ENCODE measurements at places on chromosomes 1 and 21.

GRCh38 chr21:37101384-37101783 lies 28.3 kb downstream of the TTC3 start:
- DNase-seq, result no peak

- DNase-seq, result no peak
Observed at GRCh38 chr1:226938903-226939437, 1.1 kb upstream of the COQ8A start.

GRCh38 chr1:201149400-201149799 lies 4.9 kb downstream of the TMEM9 start:
- DNase-seq, result no peak

GRCh38 chr1:158933621-158934020 lies 2.3 kb downstream of the PYHIN1 start:
- no peak for DNase-seq

DNA sequence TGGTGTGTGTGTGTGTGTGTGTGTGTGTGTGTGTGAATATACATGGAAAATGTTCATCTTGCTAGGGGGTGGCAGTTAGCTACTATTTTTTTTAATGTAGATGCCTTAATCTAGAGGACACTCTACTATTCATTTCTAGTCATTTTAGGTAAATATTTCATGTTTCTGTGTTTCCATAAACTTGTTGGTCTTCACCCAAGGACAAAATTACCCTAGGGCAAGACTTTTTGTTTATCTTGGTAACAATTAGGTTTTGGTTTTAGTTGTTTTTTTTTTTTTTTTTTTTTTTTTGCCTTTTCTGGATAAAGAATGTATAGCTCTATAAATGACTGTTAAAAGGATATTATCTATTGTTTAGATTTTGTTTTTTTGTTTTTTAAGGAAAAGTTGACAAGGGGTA lies 32.2 kb downstream of the CLEC20A start:
- no peak for DNase-seq

DNA sequence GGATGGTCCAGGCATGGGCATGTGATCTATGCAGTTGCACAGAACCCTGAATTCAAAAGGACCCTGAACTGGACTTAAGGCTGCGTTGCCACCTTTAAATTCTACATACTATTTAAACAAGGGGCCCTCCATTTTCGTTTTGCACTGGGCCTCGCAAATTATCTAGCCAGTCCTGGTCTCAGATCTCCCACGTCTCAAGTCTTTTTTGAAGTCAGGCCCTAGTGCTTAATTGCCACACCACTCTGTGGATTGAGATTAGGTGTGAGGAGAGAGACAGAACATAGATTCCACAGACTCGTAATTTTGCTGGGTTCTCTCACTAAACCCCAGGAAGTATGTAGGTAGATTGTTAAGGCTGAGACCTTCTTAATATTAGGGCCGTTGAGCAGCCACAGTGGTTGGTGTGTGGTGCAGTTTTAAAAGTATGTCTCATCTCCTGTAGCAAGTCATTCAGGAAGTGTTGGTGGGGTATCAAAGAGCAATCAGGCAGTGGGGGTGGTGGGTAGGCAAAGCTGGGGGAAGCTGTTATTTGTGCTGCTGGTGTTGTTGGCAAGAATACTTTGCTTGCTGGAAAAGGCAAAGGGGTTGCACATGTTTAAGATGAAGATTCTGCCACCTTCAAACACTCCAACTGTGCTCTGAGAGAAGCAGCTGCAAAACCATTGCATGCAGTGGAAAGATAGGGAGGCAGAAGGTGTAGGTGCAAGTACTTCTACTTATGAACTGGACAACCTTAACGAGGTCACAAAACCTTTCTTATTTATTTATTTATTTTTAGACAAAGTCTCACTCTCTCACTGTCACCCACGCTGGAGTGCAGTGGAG lies 11.2 kb downstream of the CD84 start:
- DNase-seq, result peak; percentile 59

- no peak for DNase-seq
Observed at GRCh38 chr1:11833497-11833896, 14.1 kb downstream of the NPPA start.

GRCh38 chr1:83761167-83762038 lies 237.5 kb downstream of the TTLL7 start:
- DNase-seq, result no peak

DNA sequence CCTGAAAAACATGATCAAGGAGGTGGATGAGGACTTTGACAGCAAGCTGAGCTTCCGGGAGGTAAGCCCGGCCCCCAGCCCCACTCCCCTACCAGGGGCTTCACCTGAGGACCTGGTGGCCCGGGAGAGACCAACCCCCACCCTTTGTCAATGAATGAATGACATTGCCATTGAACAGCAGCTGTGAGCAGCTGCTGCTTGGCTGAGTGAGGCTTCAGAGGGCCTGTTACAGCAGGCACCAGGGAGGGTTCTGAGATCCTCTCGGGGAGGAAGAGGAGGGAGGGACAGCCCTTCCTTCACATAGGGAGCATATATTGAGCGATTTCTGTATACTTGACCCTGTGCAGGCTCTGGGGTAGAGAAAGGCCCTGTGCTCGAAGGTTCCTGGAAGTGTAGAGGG lies 12.3 kb upstream of the CTRC start:
- no peak for DNase-seq

DNA sequence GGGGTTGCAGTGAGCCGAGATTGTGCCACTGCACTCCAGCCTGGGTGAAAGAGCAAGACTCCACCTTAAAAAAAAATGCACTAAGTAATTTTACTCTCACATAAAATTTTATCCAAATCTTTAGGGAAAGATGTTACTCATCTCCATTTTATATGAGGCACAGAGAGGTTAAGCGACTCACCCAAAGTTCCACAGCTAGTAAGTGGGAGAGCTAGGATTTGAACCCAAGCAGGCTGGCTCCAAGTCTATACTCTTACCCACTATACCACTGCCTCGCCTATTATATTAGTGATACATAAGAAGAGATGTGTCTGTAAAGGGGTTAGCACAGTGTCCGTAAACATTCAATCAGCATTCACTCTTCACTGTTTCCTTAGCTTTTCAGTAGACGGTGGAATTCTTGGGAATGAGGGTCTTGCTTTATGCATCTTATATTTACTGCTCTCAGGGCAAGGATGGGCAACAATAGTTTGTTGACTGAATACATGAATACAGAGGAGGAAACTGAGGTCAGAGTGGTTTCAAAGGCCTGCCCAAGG lies 15.1 kb downstream of the LDLRAD2 start:
- no peak for DNase-seq

- DNase-seq, result no peak
Observed at GRCh38 chr21:18759751-18760161, 356.2 kb upstream of the TMPRSS15 start.

- no peak for DNase-seq
Observed at GRCh38 chr1:7470904-7471638, 300.0 kb upstream of the VAMP3 start.

- no peak for DNase-seq
Observed at GRCh38 chr1:163347106-163347505, 25.4 kb downstream of the NUF2 start.

DNA sequence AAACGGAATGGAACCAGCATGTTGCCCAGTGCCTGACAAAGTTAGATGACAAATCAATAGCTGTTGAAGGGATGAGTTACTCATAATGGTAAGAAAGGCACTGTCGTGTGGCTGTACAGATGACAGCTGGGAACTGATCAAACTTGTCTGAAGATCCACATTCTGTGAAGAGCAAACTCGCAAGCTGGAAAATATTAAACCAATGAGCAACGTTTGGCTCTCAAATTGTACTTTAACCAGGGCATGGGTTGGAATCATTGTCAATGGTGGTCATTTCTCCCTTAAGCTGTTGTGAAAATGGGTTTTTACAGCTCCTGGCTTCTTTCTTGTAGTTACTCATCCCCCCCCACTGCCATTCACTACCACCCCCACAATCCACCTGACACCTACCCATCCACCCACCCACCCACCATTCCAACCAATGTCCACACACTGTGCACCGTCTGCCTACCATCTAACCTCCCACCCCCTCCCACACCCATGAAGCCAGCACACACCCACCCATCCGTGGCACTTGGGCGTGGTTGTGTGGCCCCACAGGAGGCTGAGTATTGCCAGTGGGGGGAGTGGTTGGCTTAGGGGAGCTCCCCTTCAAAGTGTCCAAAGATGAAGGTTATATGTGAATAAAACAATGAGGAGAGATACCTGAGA lies 46.7 kb downstream of the CLDN14 start:
- no peak for DNase-seq

- DNase-seq, result no peak
Observed at GRCh38 chr1:220785166-220786056, 1.3 kb upstream of the MTARC1 start.

DNA sequence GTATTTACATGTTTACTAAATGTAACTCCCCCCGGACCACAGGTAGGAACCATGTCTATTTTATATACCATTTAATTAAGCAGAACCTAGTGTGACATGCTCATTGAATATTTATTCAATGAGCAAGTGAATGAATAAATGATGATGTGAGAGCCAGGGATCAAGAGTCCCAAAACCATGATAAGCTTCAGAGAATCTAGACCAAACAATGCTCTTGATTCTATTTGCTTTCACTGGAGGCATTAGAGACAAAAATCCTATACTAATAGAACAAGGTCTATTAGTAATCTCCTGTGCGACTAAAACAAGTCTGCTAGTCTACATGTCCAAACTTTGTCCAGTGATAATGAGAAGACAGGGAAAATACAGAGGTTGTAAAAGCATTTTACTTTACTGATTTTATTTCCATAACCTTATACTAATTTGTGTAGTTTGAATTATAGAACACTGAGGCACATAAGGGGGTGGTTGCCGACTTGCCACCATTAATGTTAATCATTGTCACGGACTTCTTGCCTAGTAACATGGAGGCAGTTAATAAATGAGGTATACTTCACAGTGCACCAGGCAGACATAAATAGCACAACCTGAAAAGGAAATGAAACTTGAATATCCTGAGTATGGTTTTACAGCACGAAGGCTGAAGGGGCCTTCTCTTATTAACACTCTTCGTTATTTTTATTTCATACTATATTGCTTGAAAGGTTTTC lies 69.8 kb downstream of the TBX15 start:
- DNase-seq, result no peak

DNA sequence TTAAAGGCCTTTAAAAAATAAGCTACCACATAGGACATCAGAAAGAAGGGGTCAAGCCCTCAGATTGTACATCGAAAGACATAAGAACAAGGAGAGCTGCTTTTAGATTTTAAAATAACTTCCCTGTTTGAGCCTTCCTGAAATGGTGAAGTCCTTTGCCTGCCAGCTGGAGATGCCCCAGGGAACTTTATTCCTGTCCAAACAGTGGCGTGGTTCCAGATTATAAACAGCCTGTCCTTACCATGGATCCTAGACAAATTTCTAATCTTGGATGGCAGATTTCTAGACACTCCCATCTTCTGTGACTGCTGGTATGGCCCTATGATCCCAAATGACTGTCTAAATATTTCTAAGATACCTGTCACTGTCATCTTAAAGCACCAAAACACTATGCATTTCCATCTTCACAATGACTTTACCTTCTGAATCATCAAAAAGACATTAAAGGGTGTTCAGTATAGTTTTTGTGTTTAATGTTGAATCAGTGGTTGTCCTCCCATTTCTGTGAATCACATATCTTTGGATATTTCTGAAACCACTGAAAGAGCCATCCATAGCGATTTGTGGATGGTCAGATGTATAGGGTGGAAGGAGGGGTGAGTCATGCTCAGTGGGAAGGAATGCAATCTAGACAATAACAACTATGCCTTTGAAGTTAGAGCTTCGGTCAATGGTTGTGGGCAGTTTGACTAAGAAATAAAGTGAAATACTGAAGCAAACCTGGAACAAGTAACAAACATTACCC lies 23.2 kb downstream of the ILDR2 start:
- DNase-seq, result no peak

GRCh38 chr1:39984951-39985350 lies 30.0 kb downstream of the MFSD2A start:
- no peak for DNase-seq

DNA sequence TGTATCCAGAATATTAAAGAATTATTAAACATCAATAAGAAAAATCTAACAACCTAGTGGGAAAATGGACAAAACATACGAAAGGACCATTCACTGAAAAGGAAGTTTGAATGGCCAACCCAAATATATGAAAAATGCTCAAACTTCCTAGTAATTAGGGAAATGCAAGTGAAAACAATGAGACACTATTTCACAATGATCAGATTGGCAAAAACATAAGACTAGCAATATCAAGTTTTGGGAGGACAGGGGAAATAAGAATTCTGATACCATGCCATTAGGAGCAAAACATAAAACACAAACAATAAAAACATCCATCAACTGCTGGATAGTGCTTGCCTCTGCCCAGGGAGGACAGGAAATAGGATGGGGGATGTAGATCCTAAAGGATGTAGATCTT lies 14.3 kb downstream of the XCL2 start:
- DNase-seq, result no peak

GRCh38 chr1:93842750-93843500 lies 36.1 kb downstream of the DNTTIP2 start:
- DNase-seq, result no peak

DNA sequence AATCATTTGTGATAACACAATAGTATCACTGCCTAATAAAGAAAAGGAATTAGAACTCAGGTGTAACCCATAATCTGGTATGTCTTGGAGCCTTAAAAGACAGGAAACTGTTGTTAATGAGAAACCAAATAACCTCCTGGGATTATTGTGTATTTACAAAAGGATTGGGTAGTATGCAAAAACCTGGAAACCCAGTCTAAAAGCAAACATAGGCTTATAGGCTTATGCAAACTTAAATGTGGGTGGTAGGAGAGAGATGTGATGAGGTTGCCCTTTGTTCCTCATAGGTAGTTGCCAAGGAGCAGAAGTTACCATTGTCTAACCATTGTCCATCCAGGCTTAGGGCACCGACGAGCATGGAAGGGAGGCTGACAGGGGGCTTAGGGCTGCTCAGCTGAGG lies 165.8 kb downstream of the AK5 start:
- DNase-seq, result no peak

- no peak for DNase-seq
Observed at GRCh38 chr1:25700144-25700523, 83.5 kb downstream of the MAN1C1 start.

GRCh38 chr1:24578846-24579245 lies 23.0 kb downstream of the NCMAP start:
- no peak for DNase-seq

DNA sequence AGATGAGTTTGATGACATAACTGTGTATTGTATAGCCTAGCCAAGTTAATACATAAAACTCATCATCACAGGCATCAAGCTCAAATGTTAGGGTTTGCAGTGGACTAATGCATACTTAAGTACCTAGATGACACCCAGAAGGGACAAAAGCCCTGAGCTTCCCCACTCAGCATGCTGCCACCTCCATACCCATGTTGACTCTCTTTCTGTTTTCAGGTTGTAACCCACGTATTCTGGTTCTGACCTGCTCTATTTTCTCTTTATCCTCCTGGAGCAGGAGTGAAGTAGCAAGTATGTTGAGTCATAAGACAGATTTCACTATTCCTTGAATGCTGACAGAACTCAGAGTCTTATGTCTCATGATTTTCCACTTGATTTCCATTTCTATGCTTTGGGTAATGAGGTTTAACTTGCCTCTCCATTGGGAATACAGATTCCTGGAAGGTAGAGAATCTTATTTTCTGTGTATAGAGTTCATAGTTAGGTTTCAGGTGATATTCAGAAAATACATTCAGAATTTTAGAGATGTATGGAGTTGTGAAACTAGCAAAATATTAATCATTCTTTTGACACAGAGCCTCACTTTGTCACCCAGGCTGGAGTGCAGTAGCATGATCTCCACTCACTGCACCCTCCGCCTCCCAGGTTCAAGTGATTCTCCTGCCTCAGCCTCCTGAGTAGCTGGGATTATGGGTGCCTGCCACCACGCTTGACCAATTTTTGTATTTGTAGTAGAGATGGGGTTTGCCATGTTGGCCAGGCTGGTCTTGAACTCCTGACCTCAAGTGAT lies 122.5 kb upstream of the KCNJ15 start:
- DNase-seq, result no peak
